Fibroblast of skin of back (primary cell): ENCODE measurements at places on chromosomes 7 and 10.
A peak's percentile ranks its signal among the peaks of the same experiment; 100 is the strongest.

DNA sequence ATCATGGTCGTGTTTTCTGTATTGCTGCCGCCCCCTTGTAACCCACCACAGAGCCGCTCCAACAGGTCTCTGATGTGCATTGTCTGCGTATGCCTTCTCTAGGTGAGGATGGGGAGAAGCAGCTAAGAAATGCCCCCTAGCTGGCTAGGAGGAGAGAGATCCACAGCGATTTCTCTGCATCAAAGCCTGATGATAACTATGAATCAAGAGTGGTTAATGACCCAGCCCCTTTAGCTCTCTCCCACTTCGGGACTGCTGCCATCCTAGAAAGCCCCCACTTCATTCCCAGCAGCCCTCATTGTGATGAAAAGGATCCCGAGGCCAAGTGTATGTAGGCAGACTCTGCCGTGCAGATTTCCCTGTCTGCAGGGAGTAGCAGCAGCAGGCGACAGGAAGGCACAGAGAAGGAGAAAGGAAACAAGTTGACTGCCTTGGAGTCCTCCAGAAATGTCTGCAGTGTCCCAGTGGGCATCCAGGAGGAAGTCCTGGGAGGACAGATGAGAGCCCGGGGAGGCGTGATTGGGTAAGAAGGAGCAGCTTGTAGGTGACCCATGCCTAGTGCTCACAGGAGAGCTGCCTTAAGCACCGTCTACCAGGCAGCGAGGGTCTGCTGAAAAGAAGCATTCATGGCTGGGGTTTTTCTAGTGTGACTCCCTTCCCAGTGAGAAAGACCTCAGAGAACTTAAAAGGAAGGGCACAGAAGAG is 2.9 kb downstream of the PLXNA4 start:
- DNase-seq, result no peak

DNA sequence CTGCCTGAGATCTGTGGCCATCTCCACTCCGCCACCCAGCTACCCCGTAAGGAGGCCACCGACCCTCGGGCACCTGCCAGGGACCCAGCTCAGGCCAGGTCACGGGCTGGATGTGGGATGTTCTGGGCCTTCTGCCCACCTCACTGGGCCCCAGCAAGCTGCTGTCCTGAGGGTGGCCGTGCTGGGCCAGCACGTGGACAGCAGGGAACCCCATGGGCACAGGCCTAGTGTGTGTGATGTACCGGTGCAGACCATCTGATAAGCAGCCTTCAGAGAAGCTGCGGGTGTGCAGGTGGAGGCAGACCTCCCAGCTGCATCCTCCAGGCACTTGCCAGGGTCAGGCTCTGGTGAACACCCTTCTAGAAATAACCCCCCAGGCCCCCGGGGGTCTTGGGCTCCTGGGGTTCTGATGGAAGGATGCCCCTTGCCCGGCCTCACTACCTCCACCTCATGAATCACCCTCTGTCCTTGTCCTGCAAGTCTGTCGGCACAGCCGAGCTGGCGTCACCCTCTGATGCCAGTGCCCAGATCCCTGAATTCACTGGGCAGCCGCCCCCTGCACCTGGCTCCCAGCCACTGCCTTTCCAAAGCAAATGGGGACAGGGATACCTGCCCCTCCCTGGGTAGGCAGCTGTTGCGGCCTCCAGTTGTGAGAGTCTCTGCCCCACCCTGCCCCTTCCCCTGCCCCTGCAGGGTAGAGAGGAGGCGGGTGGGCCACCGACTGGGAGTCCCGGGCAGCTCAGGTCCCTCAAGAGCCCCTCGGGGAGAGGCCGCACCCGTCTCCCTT is 139.8 kb downstream of the FAM53B start:
- no peak for DNase-seq

DNA sequence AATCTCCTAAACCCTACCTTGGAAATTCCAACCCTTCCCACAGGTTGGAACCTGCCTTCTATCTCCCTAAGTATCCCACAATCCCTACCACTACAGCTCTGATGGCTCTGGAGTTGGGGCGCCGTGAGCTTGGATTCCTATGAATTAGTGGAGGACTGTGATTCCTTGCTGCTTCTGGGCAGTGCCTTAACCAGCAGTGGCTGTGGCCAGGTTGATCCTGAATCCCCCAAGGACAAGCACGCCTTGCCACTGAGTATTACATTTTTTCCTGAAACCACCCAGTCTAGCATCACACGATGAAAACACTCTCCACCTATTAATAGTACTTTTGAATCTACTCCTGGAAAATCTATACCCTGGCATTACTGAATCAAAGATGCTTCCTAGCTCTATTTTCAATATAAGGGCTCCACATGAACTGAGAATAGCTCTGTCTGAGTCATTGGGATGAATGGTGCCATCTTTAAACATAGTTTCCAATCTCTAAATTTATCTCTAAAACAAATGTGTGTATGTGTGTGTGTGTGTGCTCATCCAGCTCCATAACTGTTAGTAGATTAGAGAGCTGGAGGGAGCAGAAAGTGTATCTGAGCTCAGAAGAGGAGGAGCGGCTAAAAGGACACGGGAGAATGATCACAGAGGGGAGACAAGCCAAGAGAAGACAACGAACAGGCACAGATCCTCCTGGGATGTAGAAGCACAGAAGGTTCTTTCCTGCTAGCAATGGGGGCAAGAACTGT is 11.9 kb upstream of the INPP5F start:
- DNase-seq, result no peak

DNA sequence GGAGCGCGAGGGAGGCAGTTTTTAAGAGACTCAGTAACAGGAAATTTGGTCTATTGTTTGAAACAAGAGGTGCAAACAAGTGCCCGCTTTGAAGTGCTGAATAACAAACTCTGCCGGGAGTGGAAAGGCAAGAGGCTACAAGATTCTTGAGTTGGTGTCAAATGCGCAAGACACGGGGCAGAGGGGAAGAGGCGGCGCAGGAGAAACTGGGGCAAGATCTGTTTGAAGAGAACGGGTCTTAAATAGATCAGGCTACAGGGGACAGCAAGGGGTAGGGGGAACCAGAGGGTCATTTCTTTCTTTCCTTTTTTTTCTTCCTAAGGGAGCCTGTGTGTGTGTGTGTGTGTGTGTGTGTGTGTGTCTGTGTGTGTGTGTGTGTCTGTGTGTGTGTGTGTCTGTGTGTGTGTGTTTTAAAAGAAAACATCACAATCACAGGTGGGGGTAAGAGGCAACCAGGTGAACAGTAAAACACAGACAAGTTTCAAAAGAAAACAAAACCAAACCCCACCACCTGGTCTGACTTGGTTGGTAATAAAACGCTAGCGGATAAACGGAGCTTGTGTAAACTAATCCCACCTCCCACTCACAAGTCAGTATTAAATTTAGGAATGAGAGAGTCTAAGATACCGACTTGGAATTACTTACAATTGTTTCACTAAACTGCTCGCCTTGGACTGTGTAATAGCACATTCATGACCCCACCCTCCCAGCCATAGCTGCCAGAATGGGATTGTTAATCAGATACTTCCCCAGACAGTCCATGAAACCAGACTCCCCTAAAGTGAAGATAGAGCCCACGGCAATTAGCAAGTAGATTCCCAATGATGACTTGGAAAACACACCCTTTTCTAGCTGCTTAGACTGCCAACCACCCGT is 13.1 kb upstream of the CUX1 start:
- no peak for DNase-seq

DNA sequence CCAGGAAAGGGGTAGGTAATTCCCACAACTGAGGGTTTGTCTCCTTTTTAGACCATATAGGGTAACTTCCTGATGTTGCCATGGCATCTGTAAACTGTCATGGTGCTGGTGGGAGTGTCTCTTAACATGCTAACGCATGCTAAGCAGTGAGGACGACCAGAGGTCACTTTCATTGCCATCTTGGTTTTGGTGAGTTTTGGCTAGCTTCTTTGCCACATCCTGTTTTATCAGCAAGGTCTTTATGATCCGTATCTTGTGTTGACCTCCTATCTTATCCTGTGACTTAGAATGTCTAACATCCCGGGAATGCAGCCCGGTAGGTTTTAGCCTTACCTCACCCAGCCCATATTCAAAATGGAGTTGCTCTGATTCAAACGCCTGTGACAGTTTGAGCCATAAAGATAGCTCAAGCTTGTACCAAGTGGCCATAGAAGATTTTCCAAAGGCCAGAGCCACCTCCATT is 176.0 kb upstream of the NAMPT start:
- DNase-seq, result peak; percentile 2

GRCh38 chr7:17679458-17679857 is 260.8 kb downstream of the SNX13 start:
- DNase-seq, result peak; percentile 90

DNA sequence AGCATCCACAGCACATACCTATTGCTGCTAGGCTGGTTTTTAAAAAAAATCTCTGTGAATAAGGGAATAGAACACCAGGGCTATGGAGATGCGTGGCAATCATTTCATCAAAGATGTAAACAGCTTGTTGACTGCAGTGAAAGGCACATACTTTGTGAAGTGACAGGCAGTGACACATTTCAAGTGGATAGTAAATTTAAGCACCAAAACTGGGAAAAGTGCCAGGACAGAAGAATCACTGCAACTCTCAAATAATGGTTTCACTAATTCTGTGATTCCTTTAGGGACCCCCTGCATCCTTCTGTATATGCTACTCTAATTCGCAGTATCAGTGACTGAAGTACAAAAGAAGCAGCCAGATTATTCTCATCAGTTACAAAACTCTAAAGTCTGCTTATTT is 145.2 kb upstream of the KLF14 start:
- no peak for DNase-seq

DNA sequence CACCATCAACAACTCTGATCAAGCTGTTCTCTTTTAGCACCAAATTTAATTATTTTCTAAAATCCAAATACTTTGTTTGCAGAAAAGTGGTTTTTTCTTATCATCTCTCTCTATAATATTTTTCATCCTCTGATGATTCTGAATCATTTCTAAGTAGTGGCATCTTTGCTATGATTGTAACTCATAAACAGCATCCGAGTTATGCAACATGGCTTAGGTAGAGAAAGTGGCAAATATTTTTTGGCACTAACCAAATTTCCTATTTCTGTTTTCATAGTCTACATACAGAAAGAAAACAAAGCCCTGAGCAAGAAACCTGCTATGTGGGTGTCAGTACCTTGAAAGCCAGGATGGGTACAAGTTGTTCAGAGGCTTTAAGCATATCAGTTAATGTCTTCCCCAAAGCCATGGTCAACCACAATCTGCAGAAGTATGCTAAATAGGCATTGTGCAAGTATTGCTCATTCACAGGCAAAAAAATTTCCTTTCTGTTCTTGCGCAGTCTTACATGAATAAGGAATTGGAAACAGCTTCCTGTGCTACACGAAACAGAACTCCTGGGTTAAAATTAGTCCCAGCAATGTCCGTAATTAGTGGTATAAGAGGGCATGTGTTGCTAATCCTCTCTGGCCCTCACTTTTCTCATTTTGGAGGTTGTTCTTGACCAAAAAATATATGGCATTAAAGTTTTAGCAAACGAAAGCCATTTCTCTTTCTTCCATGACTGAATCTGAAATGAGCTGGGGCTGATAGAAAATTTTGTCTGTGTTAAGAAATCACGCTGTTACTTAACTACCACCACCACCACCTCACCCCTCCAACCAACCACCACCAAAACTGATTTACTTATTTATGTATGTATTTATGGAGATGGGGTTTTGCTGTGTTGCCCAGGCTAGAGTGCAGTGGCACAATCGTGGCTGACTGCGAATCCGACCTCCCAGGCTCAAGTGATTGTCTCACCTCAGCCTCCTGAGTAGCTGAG is 325.6 kb upstream of the MAGI2 start:
- peak; percentile 78 for DNase-seq

DNA sequence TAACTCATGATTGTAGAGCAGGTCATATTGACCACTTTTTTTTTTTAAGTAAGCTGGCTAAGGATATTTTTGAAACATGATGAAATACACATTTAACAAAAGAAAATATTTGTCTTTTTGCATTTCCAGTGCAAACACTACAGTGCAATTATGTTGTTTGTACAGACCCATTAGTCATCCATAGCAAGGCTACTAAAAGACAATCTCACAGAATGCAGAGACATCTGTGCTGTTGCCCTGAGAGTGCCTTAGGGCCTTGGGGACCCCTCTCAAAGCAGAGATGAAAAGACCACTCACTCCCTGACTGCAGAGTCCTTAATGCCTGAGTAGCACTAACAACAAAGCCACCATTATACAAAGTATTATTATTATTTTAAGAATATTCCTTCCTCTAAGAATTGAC is 104.5 kb downstream of the NRCAM start:
- DNase-seq, result peak; percentile 41

- no peak for DNase-seq
Observed at GRCh38 chr7:1925973-1926907, 256.2 kb downstream of the ELFN1 start.

GRCh38 chr10:114615600-114616007 is 42.5 kb downstream of the ABLIM1 start:
- no peak for DNase-seq

GRCh38 chr10:31146491-31147209 is 115.0 kb upstream of the ZNF438 start:
- peak; percentile 87 for DNase-seq
